Astrocyte of the hippocampus (primary cell): ENCODE measurements at places on chromosomes 3 and 15.

DNA sequence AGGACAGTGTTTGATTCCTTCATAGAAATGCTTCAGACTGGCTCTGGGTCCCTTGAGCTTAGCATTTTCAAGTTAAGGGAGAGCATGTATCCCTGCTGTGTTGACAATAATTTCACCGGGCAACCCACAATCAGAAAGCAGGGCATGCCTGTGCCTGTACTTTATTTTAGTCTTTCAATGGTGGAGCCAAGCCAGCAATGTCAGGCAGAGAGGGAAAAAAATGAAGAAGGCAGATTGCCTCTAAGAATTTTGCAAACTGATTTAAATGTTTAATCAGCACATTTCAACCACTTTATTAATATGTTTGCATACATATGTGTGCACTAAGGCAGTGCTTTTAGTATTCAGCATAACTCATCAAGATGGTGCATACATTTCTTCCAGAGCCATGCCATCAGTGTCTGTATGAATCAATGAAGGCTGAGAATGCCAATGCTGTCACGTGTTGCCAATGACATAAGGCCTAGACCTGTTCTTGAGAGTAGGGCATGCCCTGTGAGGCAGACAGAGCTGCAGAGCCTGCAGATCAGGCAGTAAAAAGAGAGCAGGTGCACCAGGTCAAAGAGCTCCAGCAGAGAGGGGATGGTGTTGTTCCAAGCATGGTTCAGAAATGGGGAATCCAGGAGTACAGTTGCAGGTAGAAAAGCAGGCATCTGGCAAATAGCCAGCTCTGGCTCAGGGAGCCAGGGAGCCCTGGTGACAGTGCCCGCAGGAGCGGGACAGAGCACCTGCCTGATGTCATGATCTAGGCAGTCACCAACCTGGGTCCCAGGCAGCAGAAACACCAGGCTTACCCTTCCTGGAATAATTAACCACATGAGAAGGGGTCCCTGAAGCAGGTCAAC is 508.5 kb downstream of the GABRG3 start:
- no peak for DNase-seq

- no peak for DNase-seq
Measured at GRCh38 chr3:185332026-185332735, 30.8 kb upstream of the MAP3K13 start.

DNA sequence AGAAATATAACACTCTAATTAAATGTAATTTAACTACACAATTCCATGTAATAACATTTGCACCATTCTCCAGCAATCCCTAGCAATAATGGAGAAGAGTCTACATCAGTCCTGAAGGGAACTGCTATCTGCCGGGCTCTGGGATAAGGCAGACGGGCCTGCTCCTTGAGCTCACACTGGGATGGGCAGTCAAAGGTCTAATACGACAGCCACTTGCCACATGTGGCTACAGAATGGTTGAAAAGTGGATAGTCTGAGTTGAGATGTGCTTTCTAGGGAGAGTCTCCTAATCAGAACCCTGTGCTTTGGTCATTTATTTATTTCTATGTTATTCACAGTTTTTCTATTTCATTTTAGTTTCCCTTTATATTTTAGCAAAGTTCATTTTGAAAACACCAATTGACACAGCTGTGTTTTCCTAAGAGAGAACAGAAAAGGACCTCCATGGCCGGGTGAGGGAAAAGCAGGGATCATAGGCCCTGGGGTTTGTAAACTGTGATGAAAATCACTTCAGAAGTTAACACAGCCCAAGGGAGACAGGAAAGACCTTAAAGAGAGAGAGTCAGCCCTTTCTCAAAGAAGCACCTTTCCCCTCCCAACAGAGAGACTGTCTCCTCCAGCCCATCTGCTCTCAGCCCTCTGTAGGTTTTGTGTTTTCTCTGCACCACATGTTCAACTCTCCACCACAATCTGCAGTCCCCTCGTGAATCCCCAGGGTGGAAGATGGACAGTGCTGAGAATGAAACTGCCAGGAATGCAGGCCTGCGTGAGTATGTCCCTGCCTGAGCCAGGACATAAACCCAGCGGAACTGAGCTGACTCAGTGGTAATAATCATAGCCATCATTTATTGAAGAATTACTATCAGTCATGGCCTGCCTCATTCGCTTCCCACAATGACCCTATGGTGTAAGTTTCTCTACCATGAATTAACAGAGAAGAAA is 11.6 kb downstream of the FSIP1 start:
- DNase-seq = peak; percentile 54

GRCh38 chr3:16904423-16905417 is 20.0 kb downstream of the PLCL2 start:
- no peak for DNase-seq

- peak; percentile 77 for DNase-seq
Measured at GRCh38 chr15:96268442-96269204, 61.9 kb upstream of the NR2F2 start.

DNA sequence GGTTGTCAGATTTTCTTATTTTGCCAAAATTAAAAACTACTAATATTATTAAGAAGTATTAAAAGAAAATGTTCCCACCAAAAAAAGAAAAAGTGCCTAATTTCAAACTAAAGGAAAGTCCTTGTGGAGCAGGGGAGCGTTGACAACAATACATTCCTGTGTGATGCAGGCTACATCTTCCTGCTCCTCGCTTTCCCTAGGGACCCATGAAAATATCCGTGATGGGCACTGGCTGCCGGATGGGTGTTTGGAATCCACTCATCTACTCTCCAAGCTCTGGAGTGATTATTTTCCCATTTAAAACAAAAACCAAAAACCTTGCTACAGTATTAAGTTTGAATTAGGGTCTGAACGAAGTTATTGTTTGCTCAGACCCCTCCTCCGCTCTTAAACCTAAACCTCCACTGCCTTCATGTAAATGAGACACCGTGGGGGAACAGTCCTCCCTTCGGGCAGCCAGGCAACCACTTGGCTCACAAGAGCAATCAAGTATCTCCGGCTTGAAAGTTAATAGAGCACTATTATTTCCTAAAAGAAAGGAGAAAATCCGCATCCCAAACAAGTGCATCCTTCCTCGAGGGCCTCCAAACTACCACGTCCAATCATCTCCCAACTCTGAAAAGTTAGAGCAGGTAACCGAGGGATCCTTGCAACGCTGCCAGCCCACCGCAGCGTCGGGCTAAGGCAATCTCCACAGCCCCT is 1.5 kb downstream of the ITGB5 start:
- peak; percentile 58 for DNase-seq

DNA sequence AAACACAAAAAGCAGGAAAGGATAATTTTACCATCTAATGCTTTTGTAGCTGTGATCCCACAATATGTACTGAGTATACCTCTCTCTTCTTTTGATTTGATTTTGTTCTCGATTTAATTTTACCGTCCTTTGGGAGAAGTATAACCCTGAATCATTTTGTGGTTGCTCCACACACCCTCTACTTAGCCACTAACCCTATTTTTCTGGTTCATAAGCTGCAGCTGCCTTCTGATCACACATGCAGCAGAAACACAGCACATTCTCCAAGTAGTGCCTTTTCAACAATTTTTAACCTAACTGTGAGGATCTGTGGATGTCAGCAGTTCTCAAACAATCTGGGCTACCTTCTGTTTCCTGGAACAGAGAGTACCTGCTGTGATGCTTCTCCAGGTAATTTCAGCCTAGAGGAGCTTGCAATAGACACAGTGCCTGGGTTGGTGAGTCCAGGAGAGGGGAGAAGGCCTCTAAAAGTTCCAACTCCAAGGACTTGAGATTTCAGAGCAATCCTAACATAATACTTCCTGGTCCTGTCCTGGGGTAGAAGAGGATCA is 40.3 kb downstream of the HGD start:
- no peak for DNase-seq

GRCh38 chr3:99969136-99969535 is 145.2 kb downstream of the FILIP1L start:
- DNase-seq = no peak

GRCh38 chr15:76648732-76649444 is 256.3 kb downstream of the SCAPER start:
- no peak for DNase-seq

- DNase-seq = peak; percentile 62
Measured at GRCh38 chr15:30985081-30985531, 6.3 kb downstream of the MTMR10 start.

DNA sequence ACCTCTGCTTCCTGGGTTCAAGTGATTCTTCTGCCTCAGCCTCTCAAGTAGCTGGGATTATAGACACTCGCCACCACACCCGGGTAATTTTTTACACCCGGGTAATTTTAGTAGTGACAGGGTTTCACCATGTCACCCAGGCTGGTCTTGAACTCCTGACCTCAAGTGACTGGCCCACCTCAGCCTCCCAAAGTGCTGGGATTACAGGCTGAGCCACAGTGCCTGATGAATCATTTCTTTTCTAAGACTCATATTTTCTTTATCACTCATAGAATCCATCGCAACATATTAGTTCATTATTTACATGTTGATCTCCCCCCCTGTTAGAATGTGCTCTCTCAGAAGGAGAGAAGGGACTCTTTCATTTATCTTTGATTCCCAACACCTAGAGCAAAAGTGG is 109.5 kb upstream of the PTPRG start:
- no peak for DNase-seq

- DNase-seq = no peak
Measured at GRCh38 chr3:21738935-21739702, 11.9 kb downstream of the ZNF385D start.
